Gastroesophageal sphincter (tissue), 4 donors: ENCODE measurements at places on chromosomes 3 and 15. TPM values are rescaled to one million over a fixed set of nuclear protein-coding genes. Genes with fewer than 3 reads are reported as not detected.

The OXTR gene
- not detected for total RNA-seq

DNA sequence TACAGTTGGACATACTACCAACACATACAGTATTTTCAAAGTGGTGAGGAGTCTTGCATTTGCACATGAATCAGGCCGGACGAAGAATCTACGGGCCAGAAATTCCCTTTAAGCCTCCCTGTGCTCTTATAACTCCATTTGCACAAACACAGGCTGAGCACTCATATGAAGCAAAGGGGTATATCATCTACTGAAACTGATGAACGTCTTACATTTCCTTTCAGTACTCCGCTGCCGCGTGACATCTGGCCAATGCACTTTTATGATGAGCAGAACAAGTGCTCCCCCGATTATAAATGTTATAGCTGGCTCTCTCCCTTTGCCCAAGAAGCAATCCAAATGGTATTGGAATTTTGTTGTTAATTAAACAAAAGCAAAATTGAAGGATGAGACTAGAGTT is 110.3 kb upstream of the ICE2 start:
- no peak for ATAC-seq

GRCh38 chr15:101772921-101773320 is 30.4 kb upstream of the OR4F6 start:
- ATAC-seq: no peak

The CNTN3 gene
- 1.0 TPM for total RNA-seq

- no peak for ATAC-seq
Observed at GRCh38 chr3:126040386-126040785, 43.5 kb downstream of the SLC41A3 start.

DNA sequence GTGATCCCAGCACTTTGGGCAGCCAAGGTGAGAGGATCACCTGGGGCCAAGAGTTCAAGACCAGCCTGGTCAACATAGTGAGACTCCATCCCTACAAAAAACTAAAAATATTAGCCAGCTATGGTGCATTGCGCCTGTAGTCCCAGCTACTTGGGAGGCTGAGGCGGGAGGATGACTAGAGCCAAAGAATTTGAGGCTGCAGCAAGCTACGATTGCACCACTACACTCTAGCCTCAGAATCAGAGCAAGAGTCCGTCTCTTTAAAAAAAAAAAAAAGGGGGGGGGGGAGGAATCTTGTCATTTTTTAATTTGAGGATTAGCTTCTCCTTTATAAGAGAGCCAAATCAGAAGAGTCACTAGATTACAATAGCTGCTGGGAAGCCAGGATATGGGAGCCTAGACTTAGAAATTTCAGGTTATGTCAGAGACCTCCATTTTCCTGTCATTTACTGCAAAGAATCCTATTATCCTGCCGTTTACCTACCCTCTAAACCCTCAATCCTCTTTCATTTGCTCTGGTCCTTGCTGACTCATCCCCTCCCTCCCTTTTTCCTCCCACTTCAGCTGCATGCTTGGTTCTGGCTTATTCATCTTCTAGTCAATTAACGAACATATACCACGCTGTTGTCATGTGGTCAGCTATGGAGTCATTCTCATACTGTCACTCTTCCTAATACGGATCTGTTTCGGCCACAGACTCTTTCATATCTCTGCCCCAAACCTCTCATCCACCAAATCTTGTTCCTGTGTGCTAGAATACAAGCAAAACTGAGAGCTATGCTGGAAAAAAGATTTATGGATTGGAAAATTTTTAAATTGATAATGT is 83.8 kb upstream of the PPIB start:
- no peak for ATAC-seq

DNA sequence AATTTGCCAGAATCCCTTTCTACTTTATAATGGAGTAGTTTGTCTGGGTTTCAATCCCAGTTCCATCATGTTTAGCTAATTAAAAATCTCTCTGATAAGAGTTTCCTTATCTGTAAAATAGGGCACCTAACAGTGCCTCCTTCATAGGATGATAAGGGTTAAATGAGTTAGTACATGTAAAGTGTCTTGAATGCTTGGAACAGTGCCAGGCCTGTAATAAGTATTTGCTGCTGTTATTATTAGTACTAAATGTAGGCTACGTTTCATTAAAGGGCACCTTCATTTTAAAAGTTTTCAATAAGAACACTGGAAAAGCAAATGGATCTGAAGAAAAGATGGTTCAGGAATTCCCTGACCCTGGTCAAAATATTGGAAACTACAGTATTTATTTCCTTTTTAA is 11.8 kb upstream of the SLC2A2 start:
- ATAC-seq: no peak

The MAGEL2 gene
- 0.13 TPM for total RNA-seq

The PARL gene
- total RNA-seq: 40.6 TPM

DNA sequence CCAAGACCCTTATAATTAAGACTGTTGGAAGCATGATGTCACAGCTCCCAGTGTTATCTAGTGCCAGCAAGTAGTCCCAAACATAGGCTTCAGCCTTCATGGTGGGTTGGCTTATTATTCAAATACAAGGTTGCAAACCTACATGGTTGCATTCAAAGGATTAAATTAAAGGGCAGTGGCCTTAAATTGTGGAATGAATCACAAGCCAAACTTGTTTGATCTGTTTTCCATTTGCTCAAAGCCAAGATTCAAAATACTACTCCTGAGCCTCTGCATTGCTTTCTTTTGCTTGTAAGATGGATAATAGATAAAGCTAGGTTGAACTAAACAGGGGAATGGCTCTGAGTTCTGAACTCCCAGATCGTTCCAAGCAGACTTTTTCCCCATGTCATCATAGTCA is 52.4 kb upstream of the GNB4 start:
- no peak for ATAC-seq

DNA sequence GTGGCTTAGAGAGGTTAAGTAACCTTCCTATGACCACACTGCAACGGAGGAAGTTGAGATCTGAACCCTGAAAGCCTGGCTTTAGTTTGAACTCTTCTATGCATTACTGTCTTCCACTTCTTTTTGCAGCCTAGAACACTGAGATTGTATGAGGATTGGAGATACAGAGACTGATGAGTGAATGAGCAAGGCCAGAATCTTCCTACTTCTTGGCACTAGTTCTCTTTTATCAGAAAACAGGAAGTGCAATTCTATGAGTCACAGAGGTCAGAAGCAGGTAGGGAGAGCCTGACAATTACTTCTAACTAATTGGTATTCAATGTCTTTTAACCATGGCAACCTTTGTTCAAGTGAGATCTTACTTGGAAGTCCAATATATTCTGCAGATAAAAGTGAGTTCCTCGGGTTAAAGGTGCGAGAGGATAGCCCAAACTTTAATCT is 219.0 kb downstream of the SHQ1 start:
- no peak for ATAC-seq

DNA sequence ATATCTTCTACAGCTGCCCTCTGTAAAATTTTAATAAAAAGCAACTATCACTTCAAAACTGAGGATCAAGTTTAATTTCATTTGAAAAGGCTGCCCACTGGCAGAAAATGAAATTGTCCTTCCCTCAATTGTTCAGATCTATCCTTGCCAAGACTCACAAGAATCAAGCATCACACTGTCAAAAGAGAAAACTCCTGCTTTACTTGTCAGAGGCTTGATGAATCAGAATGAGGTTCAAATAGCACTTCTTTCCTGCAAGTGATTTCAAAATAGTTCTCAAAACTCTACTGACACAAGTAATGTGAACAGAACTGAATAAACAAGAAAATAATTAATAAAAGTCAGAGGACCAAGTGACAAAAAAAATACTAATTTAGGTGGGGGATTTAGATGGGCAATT is 70.6 kb downstream of the GOLIM4 start:
- no peak for ATAC-seq

The HRG gene
- total RNA-seq: not detected

GRCh38 chr15:74311734-74312444 is 55.6 kb downstream of the CYP11A1 start:
- ATAC-seq: no peak

GRCh38 chr3:41148478-41148877 is 50.8 kb upstream of the CTNNB1 start:
- no peak for ATAC-seq

- no peak for ATAC-seq
Observed at GRCh38 chr15:88917760-88918159, 4.6 kb upstream of the MFGE8 start.

DNA sequence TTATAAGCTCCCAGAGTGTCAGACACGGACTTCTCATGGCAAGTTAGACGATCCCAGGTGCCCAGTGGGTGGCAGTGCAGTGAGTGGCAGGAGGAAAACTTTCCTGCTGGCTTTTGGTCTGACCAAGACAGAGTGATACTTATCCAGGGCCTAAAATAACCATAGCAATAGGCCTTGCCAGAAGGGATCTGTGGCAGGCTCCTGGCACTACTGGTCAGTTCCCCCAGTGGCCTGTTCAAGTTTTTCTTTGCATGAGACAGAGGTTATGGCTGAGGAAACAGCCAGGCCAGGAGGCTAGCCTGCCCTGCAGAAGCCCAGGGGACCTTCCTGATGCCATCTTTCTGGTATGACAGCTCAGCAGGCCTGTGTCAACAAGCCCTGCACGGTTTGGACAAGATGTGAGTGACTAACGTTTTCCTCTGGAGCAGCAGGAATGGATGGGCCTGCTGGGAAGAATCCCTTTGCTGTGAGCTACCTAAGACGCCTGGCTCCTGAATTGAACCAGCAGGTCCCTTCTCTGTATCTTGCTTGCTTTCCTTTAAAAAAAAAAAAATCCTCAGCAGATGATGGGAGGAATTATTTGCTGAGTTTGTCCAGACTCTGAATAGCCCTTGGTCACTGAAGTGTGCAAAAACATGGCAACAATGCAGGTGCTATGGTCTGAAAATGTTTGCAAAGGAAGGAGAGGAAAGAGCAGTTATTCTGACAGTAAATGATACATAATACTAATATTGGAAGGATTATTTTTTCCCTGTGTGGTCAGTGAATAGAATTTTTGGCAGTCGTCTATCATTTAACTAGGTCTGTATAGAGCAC is 18.0 kb downstream of the SCG5 start:
- ATAC-seq: peak; percentile 40

DNA sequence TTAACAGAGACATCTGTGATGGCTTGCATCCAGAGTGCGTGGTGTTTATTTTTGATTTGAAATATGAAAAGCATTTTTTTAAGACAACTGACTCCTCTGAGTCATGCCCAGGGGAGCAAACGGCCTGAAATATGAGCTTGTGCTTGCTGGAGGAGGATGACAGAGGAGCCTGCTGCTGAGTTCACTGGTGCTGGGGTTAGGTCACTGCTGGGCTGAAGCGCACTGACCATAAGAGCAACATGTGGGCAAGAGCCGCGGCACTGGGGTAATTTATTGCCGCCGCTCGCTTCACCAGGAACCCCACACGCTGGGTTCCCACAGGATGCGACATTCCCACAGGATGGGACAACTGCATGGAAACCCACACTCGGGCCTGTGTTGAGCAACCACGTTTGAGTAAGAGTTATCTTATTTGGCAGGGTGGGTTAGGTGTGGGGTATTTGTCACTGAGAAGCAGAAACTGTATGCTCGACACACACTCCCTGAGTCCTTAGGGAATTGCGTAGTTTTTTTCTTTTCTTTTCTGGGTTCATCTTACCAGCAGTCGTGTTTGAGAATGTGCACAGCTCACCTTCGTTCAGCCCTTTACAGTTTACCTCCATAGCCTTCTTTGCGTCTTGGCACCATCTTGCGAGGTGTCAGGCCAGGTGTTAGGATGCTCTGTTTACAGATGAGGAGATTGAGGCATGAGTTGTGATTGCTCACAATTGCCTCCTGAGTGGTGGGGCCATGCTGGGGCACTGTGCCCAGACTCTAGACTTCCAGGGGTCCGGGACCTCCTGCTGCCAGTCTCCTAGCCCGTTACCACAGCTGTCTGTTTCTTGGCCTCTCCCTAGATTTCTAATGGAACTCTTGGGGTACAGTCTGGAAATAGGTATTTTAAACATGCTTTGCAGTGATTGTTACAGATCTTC is 60.4 kb downstream of the SMAD3 start:
- peak; percentile 81 for ATAC-seq

The SERPINI2 gene
- not detected for total RNA-seq

The RBMS3 gene
- total RNA-seq: 76.0 TPM

GRCh38 chr3:69199942-69200341 is 77.5 kb upstream of the LMOD3 start:
- no peak for ATAC-seq

The LRTM1 gene
- not detected for total RNA-seq

- no peak for ATAC-seq
Observed at GRCh38 chr3:68986496-68987208, 26.8 kb downstream of the EOGT start.

GRCh38 chr15:98873441-98874218 is 134.0 kb downstream of the PGPEP1L start:
- ATAC-seq: no peak

The CLRN1 gene
- not detected for total RNA-seq
